Activated gamma-delta T cell (primary cell): ENCODE measurements at places on chromosomes 2 and 18.

- peak; percentile 56 for DNase-seq
Measured at GRCh38 chr2:201070948-201071478, 458 bp downstream of the HYCC2 start.

- DNase-seq, result no peak
Measured at GRCh38 chr2:26579025-26579722, 62.0 kb downstream of the CIB4 start.

DNA sequence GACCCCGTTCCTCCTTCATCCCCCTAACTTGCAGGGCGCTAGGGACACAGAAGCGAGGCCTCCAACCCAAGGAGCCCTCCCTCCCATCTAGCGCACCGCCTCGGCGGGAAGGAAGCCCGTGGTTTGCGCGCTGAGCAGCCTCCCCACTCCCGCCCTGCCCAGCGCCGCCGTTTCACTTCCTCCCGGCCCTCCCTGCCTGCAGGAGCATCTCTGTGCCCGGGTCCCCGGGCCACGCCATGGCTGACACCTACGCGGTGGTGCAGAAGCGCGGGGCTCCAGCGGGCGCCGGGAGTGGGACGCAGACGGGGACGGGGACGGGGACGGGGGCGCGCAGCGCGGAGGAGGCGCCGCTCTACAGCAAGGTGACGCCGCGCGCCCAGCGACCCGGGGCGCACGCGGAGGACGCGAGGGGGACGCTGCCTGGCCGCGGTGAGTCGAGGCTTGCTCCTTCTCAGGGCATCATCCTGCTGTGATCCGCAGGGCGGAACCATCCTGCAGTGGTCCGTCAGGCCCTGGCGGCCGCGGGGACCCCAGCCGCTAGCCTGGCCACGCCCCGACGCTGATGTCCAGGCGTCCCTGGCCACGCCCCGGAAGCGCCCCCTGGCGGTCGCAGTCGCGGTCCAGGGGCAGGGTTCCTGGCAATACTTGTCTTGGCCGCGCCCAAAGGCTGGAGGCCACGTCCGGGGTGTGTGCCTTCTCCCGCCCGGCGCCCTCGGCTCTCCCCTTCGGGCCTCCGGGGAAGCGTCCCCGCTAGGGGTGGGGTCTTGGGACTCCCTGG lies 16.4 kb downstream of the PTPN18 start:
- DNase-seq, result peak; percentile 61

- DNase-seq, result no peak
Measured at GRCh38 chr2:234990300-234990699, 38.5 kb downstream of the SH3BP4 start.

DNA sequence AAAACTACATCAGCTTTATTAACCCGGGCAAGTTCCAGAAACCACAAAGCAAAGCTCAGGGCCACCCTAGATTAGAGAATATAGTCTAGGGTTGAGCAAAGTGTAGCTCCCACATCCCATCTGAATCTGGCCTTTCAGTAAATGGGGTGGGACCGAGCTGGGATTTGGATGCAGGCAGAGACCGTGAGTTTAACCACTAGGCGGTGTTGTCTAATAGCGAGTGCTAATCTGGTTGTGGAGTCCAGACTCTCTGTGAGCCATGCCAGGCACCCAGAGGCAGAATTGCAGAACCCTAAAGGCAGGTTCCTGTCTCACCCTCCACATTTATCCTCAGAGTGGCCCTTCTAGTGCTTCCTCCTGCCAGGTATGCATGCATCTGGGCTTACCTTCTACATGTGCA lies 435.9 kb downstream of the TSN start:
- no peak for DNase-seq

DNA sequence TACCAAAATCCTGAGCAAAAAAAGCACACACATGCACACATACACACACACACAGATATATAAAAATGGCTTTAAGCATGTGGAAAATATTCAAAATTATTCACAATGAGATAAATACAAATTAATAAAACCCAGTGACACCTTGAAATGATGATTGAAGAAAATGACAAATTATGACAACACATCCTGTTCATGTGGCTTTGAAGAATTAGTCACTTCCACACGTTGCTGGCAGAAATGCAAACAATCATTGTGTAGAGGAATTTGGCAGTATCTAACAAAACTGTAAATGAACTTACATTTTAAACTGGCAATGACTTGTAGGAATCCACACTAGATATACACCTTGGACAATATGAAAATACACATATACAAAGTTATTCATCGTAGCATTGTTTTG lies 95.8 kb upstream of the RGPD4 start:
- DNase-seq, result no peak

DNA sequence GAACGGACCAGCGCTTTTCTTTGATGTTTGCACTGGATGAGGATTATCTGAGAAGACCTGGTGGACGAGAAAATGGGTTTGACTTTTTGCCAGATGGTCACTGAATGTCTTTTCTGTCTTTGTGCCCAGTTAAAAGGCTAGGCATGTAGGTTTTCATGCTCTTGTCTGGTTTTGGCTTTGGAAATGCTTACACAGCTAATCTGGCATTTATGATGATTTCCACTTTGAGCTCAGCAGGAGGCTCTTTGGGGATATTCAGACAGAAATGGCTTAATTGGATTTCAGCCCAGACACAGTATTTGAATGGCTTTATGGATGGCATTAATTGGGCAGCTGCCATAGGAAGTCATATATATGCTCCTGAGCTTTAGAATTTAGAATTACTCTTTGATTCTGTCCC lies 59.6 kb downstream of the NCK2 start:
- DNase-seq, result no peak

- no peak for DNase-seq
Measured at GRCh38 chr2:12606472-12607000, 110.2 kb upstream of the TRIB2 start.

GRCh38 chr2:42755191-42755880 lies 8.6 kb downstream of the OXER1 start:
- DNase-seq, result no peak
